ENCODE measurements at places on chromosomes 13 and 19.

GRCh38 chr13:100710176-100710575 is 35.6 kb upstream of the TMTC4 start:
- DNase-seq: no peak

DNA sequence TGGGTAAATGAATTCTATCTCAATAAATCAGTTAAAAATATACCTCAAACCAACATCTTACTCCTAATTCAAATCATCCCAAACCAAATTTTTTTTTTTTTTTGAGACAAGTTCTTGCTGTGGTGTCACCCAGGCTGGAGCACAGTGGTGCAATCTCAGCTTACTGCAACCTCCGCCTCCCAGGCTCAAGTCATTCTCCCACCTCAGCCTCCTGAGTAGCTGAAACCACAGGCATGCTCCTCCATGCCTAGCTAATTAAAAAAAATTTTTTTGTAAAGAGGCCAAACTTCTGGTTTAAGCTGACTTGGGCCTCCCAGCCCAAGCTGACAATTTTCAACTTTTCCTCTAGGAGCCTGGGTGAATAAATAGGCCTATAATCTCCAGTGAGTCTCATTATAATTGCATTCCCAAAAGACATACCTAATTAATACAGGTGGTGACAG is 22.1 kb upstream of the OLFM2 start:
- no peak for DNase-seq

- no peak for DNase-seq
Measured at GRCh38 chr13:101972191-101972590, 429.7 kb downstream of the FGF14 start.

DNA sequence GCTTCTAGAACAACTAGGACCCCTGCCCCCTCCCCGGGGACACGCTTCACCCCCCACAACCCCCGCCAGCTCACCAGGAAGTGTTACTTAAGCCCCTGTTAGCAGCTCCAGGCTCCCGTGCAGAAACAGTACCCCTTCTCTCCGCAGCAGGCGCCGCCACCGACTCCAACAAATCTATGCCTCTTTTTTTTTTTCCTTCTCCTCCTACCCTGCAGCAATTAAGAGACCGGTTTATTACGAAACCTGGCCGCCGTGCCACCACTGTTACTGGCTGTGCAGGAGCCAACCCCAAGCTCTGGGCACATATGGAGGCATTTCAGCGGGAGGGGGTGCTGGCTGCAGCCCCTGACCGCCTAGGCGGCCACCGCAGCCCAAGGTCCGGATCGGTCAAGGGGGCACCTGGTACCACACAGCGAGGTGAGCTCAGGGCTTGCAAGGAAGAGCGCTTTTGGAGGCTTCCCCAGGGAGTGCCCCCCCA is 2.4 kb downstream of the GADD45B start:
- DNase-seq: peak; percentile 92

- peak; percentile 5 for DNase-seq
Measured at GRCh38 chr13:101751488-101751887, 299.0 kb downstream of the ITGBL1 start.

- DNase-seq: no peak
Measured at GRCh38 chr13:27440408-27440807, 10.0 kb downstream of the MTIF3 start.

- DNase-seq: peak; percentile 62
Measured at GRCh38 chr13:40664350-40665125, 1.9 kb downstream of the FOXO1 start.

DNA sequence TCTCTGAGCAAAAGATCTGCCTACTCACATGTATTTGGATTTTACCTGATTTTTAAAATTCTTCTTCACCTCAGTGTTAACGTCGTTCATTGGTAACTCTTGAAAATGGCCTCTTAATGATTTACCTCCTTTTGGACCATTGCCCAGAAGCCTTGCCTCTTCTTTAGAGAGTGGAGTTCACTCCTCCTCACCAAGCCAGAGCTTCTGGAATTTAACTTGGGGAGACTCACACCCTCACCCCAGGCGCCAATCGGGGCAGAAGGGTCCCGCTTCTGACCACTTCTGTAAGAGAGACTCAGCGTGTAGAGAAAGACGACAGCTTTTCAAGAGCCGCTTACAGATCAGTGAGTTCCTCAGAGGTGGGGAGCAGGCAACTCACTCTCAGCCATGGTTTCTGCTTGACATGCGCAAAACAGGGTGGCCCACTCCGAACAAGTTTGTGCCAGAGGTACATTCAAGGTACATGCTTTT is 2.7 kb downstream of the PNMA8C start:
- DNase-seq: no peak

DNA sequence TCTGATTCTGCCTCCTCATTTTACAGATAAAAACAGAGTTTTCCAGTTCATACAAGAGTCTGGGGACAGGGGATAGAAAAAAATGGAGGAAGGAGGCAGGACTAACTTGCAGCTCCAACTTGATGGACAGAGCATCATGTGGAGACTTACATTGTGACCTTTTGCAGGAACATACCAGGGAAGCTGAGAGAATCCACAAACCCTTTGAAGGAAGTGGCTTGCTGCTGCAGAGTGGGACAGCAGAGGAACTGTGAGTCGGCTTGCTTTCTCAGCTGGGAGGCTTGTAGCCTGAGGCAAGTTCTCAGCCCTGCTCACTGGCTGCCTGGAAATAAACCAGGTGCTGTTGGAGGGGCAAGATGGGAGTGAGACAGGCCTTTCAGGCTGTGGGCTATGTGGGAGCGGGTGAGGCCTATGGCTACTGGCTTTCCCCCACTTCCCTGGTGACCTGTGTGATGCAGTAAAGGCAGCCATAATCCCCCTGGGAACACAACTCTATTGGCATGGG is 614.4 kb downstream of the KCTD12 start:
- no peak for DNase-seq

- no peak for DNase-seq
Measured at GRCh38 chr19:48418317-48419064, 25.0 kb downstream of the GRIN2D start.

- no peak for DNase-seq
Measured at GRCh38 chr13:105436943-105437342, 1098.5 kb downstream of the EFNB2 start.

GRCh38 chr13:27927444-27928352 is 7.9 kb downstream of the PDX1 start:
- no peak for DNase-seq

GRCh38 chr13:31880851-31881494 is 141.6 kb downstream of the RXFP2 start:
- DNase-seq: no peak

DNA sequence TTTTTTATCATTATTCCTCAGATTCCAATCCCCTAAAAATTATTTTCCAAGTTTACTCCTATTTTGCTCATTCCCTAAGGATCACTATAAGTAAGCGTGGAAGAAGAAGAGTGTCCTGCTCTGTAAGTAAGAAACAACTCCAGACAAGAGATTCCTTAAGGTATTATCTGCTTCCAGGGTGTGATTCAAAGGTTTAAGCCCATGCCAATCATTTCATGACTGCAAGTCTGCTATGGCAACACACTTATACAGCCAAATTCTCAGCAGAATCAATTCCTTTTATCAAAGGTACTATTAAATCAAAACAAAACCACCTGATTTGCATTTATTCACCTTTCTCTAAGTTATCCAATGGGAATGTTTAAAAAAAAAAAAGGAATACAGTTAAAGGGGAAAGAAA is 43.7 kb downstream of the FOXO1 start:
- DNase-seq: no peak

- peak; percentile 68 for DNase-seq
Measured at GRCh38 chr19:42440357-42441048, 2.2 kb downstream of the CXCL17 start.

All from Kasumi-1 (cell line).